ENCODE measurements at places on chromosomes 5 and 9.

GRCh38 chr5:37435261-37435660, 56.1 kb downstream of the WDR70 start:
- DNase-seq, result no peak

DNA sequence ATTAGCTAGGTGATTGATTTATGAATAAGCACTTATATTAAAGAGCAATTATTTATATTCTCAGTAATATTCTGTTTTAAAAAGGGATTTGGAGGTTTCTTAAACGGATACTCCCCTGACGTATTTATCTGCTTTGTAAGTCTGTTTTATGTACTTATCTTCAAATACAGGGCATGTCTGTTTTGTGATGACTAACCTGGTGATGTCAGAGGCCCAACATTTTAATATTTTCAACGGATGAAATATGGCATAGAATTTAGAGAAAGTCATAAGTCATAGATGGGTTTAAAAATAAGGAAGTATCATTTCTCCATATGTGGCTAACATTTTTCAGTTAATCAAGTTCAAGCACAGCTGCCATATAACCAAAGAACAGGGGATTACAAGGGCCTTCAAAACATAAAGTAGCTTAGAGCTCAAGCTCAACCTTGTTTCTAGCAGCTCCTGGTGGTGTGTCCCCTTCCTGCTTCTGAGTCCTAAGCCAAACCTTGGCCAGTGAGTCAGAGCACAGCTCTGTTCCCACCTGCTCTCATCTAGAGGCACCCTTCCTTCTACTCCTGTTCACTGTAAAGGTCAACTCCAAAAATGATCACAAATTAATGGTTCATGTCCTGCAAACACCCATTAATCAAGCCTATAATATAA, 131.4 kb downstream of the OXCT1 start:
- DNase-seq, result no peak

DNA sequence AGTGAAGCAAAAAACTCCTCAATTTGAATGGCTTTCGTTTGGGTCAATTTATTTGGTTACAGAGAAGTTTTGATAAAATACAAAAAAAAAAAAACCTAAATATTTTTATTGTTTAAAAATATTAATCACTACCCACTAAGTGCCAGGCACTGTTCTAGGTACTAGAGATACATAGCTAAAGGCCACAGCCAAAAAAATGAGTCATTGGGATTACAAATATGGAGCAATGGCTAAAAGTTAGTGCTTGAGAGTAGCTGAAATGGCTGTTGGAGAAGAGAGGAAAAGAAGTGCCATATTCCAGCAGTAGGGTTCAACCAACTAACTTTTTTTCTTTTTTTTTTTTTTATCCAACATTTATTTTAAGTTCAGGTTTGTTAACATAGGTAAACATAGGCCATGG, 130.1 kb upstream of the PTGER4 start:
- no peak for DNase-seq

DNA sequence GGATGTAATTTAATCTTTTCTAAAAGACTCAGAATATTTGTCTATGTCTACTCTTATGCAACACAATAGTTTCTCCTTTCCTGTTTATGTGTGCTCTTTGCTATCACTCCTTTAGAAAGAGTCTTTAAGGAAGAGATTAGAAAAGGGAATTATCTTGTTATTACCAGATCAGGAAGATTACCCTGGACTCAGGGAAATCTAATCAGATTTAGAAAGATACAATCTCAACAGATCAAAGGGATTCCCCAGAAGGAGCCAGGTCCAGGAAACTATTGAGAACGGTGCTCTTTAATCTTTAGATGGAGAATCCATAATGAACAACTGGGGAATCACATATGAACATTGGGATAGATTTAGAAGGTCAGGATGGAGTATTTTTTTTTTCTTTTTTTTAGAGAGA, 32.4 kb upstream of the ZFR start:
- DNase-seq, result no peak

- DNase-seq, result no peak
Observed at GRCh38 chr5:6480133-6481051, 31.7 kb downstream of the UBE2QL1 start.
